ENCODE measurements at places on chromosomes 1 and 21. TPM values are rescaled to one million over a fixed set of nuclear protein-coding genes. Genes with fewer than 3 reads are reported as not detected.

GRCh38 chr1:204445860-204446412, 34.3 kb upstream of the PPP1R15B start:
- peak; percentile 51 for DNase-seq
- no peaks in the 10 kb centered on the region for H3K36me3 ChIP-seq
- H3K4me3 ChIP-seq, result no peak overlapping the region
- H3K27me3 ChIP-seq, result no peaks in the 10 kb centered on the region
- H3K4me1 ChIP-seq, result peaks cover 9% of the 10 kb centered on the region

NBPF10 gene
- 1.0 TPM for total RNA-seq

- peak overlapping the region; percentile 25 for H3K27ac ChIP-seq
- H3K27me3 ChIP-seq, result no peaks in the 10 kb centered on the region
- H3K4me1 ChIP-seq, result no peaks in the 10 kb centered on the region
- DNase-seq, result no peak
Measured at GRCh38 chr1:167617153-167618147, 12.6 kb upstream of the RCSD1 start.

TMEM9 gene
- total RNA-seq, result 104 TPM

CHD5 gene
- total RNA-seq, result 0.13 TPM

EXTL1 gene
- 0.17 TPM for total RNA-seq

DNA sequence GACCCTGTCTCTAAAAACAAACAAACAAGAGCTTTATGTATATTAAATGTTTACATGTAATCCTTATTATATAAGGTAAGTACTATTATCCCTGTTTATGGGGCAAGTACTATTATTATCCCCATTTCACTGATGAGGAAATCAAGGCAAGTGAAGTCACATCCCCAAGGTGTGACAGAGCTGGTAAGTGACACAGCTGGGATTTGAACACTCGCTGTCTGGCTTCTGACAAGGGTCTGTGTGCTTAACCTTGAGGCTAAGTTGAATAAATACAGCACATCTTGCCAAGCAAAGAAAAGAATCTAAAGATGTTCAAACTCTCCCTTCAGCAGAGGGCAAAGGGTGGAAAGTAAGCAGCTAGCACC, 167.9 kb upstream of the IRF2BP2 start:
- no peak overlapping the region for H3K4me3 ChIP-seq
- peaks cover under 1% of the 10 kb centered on the region for H3K4me1 ChIP-seq
- H3K27ac ChIP-seq, result no peak overlapping the region
- no peaks in the 10 kb centered on the region for H3K36me3 ChIP-seq

DNA sequence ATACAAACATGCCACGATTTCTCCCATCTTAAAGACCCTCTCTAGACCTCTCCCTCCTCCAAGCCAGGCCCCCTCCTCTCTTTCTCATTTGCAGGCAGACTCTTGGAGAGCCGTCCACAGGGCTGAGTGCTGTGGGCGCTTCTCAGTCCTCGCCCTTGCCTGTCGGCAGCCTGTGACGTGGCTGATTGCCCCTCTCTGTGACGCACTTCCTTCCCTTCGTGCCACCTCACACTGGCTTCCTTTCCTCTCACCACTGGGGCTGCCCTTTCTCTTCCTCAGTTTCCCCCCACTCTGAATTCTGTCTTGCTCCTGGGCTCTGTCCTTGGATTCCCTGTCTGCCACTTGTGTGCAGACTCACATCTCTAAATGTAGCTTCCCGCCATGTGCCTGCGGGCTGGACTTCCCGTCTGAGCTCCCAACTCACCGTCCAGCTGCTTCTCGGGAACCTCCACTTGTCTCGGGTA, 227.2 kb downstream of the CAMTA1 start:
- DNase-seq, result no peak
- H3K27me3 ChIP-seq, result no peaks in the 10 kb centered on the region
- no peak overlapping the region for H3K27ac ChIP-seq
- H3K4me3 ChIP-seq, result no peak overlapping the region
- no peaks in the 10 kb centered on the region for H3K36me3 ChIP-seq
- no peaks in the 10 kb centered on the region for H3K4me1 ChIP-seq

DNA sequence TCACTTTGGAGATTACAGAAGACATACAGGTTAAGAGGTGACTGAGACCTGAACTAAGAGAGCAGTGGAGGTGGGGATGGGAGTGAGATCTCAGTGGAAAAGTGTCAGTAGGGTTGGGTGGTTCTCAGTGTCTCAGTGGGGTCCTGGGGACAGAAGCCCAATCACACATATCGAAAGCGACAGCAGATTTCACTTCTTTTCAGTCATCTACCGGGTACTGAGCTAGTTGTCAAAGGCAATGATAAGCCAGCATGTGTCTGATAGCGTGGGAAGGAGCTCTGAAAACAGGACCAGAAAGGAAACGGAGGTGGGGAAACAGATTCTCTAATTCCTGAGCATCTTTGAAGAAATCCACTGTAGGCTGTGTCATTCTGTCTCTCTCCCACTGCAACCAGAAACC, 59.5 kb downstream of the RHOU start:
- peaks cover 18% of the 10 kb centered on the region for H3K4me1 ChIP-seq
- no peaks in the 10 kb centered on the region for H3K36me3 ChIP-seq
- no peak overlapping the region for H3K4me3 ChIP-seq
- no peak overlapping the region for H3K27ac ChIP-seq
- no peaks in the 10 kb centered on the region for H3K27me3 ChIP-seq
- no peak for DNase-seq

GRCh38 chr1:39204441-39205081, at the start of gene MACF1:
Gene MACF1 (plus strand): TSS chr1:39204695. CDS start chr1:39205023, 328 bp downstream.
- H3K27ac ChIP-seq, result peak within 1 kb of the TSS; percentile 94
- no peaks in the 10 kb centered on the region for H3K36me3 ChIP-seq
- H3K4me1 ChIP-seq, result peaks cover 14% of the 10 kb centered on the region
- DNase-seq, result peak; percentile 86
- H3K4me3 ChIP-seq, result no peak within 1 kb of the TSS
- H3K27me3 ChIP-seq, result no peaks in the 10 kb centered on the region

DNA sequence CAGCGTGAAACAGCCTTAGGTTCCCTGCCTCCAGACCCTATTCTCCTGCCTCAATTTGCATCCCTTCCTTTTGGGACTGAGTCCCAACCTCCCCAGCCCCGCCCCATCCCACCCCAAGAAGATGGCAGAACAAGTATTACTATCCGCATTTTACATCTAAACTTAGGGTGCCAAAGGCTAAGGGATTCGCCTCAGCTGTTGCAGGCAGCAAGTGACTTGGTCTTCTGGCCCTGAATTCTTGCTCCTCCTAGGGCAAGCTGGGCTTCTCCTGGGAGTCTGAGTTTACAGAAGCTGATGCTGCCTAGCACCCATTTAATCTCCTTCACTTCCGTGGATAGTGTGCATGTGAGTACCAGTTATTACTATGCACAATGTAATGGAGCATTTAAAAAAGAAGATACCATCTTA, 161.3 kb upstream of the NR5A2 start:
- H3K27me3 ChIP-seq, result no peaks in the 10 kb centered on the region
- H3K27ac ChIP-seq, result no peak overlapping the region
- DNase-seq, result no peak
- H3K4me1 ChIP-seq, result no peaks in the 10 kb centered on the region
- H3K36me3 ChIP-seq, result no peaks in the 10 kb centered on the region
- no peak overlapping the region for H3K4me3 ChIP-seq

RHOC gene
- total RNA-seq, result 340 TPM

TESK2 gene
- total RNA-seq, result 8.2 TPM

DNA sequence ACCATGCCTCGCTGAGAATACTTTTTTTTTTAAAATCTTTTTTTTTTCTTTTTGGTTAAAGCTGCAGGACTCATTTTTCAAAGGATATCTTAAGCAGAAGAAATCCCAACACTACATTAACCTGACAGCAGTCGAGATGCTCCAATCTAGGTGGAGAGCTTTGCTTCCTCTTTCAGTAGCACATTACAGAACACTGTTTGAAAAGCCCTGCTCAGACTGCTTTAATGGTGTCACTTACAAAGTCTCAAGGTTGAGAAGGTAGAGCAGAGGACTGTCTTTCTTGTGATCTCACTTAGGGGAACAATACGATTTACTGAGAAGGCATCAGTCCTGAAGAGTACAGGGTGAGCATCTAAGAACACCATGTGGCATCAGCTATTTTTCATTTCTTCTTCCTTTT, 21.0 kb upstream of the CPLANE2 start:
- no peaks in the 10 kb centered on the region for H3K27me3 ChIP-seq
- DNase-seq, result no peak
- no peak overlapping the region for H3K27ac ChIP-seq
- no peaks in the 10 kb centered on the region for H3K4me1 ChIP-seq
- H3K4me3 ChIP-seq, result no peak overlapping the region

GRCh38 chr21:44858291-44858690, 15.2 kb downstream of the PTTG1IP start:
- H3K36me3 ChIP-seq, result no peaks in the 10 kb centered on the region
- H3K27ac ChIP-seq, result no peak overlapping the region
- H3K27me3 ChIP-seq, result no peaks in the 10 kb centered on the region
- H3K4me1 ChIP-seq, result peaks cover 6% of the 10 kb centered on the region

HHIPL2 gene
- 0.20 TPM for total RNA-seq

MNDA gene
- total RNA-seq, result not detected

DNA sequence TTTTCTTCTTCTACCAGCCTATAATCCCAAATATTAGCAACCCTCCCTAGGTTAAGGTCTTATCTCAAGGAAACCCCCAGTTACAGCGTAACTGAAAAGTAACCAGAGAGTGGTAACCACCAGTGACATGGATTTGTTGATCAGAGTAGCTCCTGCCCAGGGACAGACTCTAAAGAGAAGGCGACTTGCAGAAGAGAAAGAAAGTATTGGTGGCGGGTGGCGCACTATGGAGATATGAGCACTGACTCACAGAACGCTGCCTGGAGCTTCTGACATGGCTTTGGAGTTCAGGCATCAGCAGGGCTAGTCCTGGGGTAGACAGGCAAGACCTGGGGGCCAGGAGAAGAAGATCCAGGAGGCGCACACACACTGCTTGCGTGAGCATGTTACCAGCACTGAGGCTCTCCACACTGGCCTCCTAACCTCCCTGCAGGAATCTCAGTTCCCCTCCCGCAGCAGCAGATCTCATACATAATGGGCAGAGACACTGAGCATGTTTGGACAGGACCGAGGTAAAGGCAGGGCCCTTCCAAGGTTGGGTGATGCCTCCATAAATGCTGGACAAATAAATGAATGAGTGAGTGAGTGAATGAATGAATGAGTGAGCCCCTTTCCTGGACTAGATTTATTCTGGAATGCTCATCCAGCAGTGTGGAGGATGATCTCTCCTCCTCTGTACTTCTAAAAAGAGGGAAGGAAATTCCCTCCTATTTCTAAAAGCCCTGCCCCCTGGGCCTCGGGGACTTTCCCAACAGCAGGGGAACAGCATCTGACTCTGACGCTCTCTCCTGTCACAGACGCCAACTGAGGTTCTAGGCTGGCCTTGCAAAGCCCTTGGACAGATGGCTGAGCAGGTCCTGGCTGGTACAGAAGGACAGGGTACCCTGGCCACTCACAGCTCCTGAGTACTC, 175.5 kb downstream of the CLIC6 start:
- no peak for DNase-seq
- no peak overlapping the region for H3K4me3 ChIP-seq
- no peaks in the 10 kb centered on the region for H3K36me3 ChIP-seq
- peak overlapping the region; percentile 94 for H3K27ac ChIP-seq
- H3K4me1 ChIP-seq, result peaks cover 29% of the 10 kb centered on the region

GRCh38 chr1:177351361-177352108, 180.8 kb downstream of the BRINP2 start:
- no peaks in the 10 kb centered on the region for H3K36me3 ChIP-seq
- H3K27ac ChIP-seq, result peak overlapping the region; percentile 55
- H3K4me1 ChIP-seq, result peaks cover 30% of the 10 kb centered on the region
- DNase-seq, result peak; percentile 24
- H3K4me3 ChIP-seq, result no peak overlapping the region
- no peaks in the 10 kb centered on the region for H3K27me3 ChIP-seq

DNA sequence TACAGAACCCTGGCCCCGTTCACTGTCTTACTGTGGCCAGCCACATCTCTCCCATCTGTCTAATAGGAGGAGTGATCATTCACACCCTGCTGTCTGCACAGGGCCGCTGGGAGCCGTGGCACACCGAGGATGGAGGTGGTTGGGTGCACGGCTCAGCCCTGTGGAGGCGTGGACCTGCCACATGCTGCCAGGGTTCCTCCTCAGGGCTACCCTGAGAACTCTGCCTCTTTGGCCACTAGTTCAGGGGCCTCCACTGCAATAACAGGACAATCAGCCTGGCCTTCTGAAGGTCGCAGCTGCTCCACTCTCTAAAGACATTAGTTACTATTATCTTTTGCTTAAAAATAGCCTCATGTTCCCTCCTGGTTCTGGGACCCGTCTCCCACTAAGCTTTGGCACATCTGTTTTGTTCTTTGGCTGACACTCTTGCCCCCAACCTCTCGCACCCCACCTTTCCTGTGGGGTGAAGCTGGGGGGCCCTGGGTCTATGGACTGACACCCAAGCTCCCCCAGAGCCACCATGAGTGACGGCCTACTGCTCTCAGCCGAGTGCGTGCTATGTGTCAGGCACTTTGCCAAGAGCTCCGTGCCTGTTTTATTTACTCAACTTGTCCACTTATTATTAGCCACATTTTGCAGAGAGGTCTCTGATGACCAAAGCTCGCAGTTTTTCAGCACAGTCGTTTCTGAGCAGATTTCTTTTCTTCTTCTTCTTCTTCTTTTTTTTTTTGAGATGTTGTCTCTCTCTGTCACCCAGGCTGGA, 66.3 kb downstream of the ARHGEF10L start:
- no peaks in the 10 kb centered on the region for H3K36me3 ChIP-seq
- H3K27ac ChIP-seq, result no peak overlapping the region
- H3K27me3 ChIP-seq, result no peaks in the 10 kb centered on the region
- H3K4me1 ChIP-seq, result no peaks in the 10 kb centered on the region

- no peak overlapping the region for H3K4me3 ChIP-seq
- H3K4me1 ChIP-seq, result peaks cover 26% of the 10 kb centered on the region
- H3K27me3 ChIP-seq, result no peaks in the 10 kb centered on the region
- H3K36me3 ChIP-seq, result no peaks in the 10 kb centered on the region
- DNase-seq, result peak; percentile 71
Measured at GRCh38 chr1:24864370-24864777, 65.7 kb downstream of the RUNX3 start.

TMEM82 gene
- total RNA-seq, result 10.7 TPM

MDM4 gene
- 42.3 TPM for total RNA-seq

DNA sequence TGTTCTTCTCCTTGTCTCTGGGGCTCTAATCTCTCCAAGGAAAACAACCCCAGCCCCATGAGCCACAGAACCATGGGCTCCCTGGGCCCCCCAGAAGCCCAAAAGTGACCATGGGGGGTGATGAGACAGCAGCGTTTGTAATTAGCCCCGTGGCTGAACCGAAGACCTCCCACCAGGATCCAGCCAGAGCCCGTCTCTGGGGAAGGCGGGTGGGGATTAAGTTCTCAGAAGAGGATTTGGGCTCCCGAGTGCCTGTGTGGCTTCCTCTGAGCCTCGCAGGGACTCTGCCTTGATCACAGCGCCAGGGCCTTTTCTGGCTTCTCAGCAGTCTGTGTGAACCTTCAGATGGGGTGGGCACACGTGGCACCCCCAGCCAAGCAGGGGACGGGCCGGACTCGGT, 77.0 kb downstream of the ALPL start:
- H3K4me1 ChIP-seq, result peaks cover 29% of the 10 kb centered on the region
- no peak overlapping the region for H3K4me3 ChIP-seq
- no peaks in the 10 kb centered on the region for H3K36me3 ChIP-seq

KRTAP13-2 gene
- total RNA-seq, result not detected

Data from hepatocyte (in vitro differentiated cells).